ENCODE measurements at places on chromosomes 3 and 15. TPM values are rescaled to one million over a fixed set of nuclear protein-coding genes. Genes with fewer than 3 reads are reported as not detected.
A peak's percentile ranks its signal among the peaks of the same experiment; 100 is the strongest.

The LARP6 gene
- 30.8 TPM for total RNA-seq

The TM4SF4 gene
- total RNA-seq: 257 TPM

DNA sequence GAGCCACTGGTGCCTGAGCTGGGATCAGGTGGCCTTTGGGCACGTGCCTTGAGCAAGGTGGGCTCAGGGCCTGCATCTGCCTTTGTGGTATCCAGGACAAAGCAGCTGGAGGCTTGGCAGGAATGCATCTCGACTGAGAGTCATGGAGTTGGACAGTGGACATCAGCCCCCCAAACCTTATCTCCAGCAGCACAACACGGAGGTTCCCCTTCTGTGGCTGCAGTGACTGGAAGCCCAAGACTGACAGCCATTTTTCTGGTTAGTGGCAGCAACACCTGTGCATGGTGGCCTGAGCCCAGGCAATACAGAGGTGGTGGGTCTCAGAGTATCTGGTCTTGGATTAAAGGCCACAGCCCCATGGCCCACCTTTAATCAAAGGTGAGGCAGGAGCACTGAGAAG, 27.8 kb upstream of the TSEN2 start:
- H3K27me3 ChIP-seq: no peaks in the 10 kb centered on the region
- DNase-seq: no peak
- no peak overlapping the region for H3K27ac ChIP-seq
- peaks cover 7% of the 10 kb centered on the region for H3K4me1 ChIP-seq
- H3K36me3 ChIP-seq: no peaks in the 10 kb centered on the region

GRCh38 chr15:70491201-70491621, 272.1 kb downstream of the UACA start:
- H3K27me3 ChIP-seq: no peaks in the 10 kb centered on the region
- H3K36me3 ChIP-seq: peaks cover 41% of the 10 kb centered on the region
- no peak overlapping the region for H3K4me3 ChIP-seq
- H3K4me1 ChIP-seq: peaks cover 76% of the 10 kb centered on the region
- H3K27ac ChIP-seq: no peak overlapping the region

DNA sequence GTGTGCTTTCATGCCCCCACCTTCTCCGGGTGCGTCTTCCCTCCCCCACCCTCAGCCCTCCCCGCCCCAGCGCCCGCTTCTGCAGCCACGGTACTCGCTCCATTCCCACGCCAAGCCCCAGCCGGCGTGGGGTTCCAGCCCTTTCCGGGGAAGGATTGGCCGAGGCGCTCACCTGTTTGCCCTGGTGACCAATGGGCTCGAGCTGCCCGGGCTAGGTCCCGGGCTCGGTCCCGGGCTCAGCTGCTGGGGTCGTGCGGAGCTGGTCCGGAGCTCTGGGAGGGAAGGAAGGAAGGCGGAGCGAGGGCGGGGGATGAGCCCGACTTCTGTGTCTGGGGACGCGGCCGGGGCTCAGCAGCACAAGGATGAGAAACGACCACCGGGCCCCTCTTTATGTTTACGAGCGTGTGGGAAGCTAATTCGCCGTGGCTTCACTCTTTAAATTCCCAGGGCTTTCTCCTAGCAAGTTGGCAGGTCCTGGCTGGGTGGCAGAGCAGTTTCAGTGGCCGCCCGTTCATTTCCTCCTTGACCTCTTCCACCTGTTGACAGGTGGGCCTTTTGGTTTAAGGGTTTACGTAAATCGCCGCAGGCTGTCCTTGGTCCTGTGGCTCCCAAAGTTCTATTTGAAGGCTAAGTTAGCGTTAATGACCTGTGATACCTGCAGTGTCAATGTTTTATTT, at the start of gene IGSF10:
IGSF10 (minus strand) TSS at position 288 of the 677 bp plus-strand sequence. CDS start 2,352 bp downstream, outside the sequence.
- H3K4me3 ChIP-seq: peak within 1 kb of the TSS; percentile 81
- DNase-seq: peak; percentile 28
- H3K27ac ChIP-seq: peak within 1 kb of the TSS; percentile 27
- H3K27me3 ChIP-seq: no peaks in the 10 kb centered on the region

GRCh38 chr15:80367094-80367493, 37.1 kb upstream of the ARNT2 start:
- H3K4me3 ChIP-seq: no peak overlapping the region
- DNase-seq: peak; percentile 11
- peaks cover 37% of the 10 kb centered on the region for H3K27me3 ChIP-seq
- H3K36me3 ChIP-seq: no peaks in the 10 kb centered on the region

DNA sequence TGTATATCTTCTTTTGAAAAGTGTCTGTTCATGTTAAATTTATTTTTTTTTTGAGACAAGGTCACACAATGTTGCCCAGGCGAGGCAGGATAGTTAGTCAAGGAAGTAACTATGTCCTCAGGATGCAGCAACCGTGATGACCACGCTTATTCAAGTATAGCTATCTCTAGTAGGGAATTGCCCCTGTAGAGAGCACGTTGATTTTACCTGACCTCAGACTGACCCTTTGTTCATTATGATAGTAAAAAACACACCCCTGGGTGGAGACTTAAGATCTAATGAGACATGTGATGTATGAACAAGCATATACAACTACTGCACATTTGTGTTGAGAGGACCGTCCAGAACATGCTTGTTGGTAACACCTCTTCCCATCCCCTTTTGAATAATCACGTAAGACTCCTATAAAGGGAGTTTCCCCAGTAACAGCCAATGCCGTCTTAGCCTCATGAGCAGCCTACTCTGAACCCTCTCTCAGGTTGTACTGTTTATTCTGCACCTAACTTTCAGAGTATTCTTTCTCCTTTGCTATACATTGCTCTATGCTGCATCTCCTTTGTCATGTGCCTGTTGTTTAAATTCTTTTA, 32.9 kb downstream of the ZNF621 start:
- H3K4me3 ChIP-seq: no peak overlapping the region
- no peak overlapping the region for H3K27ac ChIP-seq
- no peaks in the 10 kb centered on the region for H3K4me1 ChIP-seq
- no peaks in the 10 kb centered on the region for H3K36me3 ChIP-seq
- DNase-seq: no peak

GRCh38 chr15:34279368-34279767, 54.6 kb downstream of the EMC4 start:
- H3K4me1 ChIP-seq: no peaks in the 10 kb centered on the region
- H3K27me3 ChIP-seq: no peaks in the 10 kb centered on the region
- H3K36me3 ChIP-seq: no peaks in the 10 kb centered on the region

The RTP4 gene
- total RNA-seq: 12.3 TPM

- H3K4me3 ChIP-seq: no peak overlapping the region
- H3K4me1 ChIP-seq: no peaks in the 10 kb centered on the region
- H3K36me3 ChIP-seq: no peaks in the 10 kb centered on the region
- no peak overlapping the region for H3K27ac ChIP-seq
- H3K27me3 ChIP-seq: no peaks in the 10 kb centered on the region
- DNase-seq: no peak
These were observed 37.8 kb upstream of the TASOR start for GRCh38 chr3:56720849-56721248.

DNA sequence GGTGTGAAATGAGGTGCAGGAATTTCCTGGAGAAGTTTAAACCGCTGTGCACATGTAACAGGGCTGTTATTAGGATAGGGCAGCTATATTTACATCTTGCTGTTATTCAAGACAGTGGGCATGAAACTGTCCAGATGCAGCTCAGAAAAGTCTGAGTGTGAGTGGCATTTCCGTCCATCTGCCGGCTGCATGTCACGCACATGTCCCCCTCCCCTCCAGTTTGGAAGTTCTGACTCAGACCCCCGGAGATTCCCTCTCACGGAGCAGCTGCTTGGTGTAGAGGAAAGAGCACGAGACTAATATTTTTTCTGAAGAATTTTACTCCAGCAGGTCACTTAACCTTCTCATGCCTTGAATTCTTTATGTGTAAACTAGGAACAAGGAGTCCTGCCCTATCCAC, 69.8 kb downstream of the FEM1B start:
- no peak overlapping the region for H3K27ac ChIP-seq
- H3K36me3 ChIP-seq: no peaks in the 10 kb centered on the region
- no peak for DNase-seq
- peaks cover 65% of the 10 kb centered on the region for H3K27me3 ChIP-seq
- no peak overlapping the region for H3K4me3 ChIP-seq

DNA sequence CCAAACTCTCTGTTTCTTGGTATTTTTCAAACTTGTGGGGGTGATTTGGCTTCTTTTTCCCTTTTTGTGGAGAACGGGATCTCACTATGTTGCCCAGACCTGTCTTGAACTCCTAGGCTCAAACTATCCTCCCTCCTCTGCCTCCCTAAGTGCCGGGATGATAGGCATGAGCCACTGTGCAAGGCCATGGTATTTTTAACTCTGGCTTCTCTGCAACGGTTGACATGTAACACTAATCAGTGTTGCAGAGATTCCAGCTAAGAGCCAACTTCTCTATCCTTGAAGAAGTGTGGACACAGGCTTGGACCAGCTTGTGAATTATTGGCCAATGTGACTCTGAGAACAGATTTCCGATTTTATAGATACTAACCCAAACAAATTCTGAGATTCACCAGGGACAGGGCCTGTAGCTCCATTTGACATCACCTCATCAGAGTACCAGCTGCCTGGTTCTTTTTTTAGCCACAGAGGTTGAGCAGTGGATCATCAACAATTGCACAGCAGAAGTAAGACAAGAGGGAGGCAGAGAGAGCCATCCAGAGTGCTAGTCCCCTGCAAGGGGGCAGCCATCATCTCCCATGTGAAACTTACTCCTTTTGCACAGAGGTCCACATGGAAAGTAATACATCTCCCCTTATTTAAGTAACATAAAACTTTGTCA, 98.1 kb upstream of the SYNPR start:
- no peak overlapping the region for H3K4me3 ChIP-seq
- H3K36me3 ChIP-seq: no peaks in the 10 kb centered on the region
- no peak for DNase-seq
- H3K27ac ChIP-seq: no peak overlapping the region
- no peaks in the 10 kb centered on the region for H3K4me1 ChIP-seq

The BOC gene
- 0.07 TPM for total RNA-seq

GRCh38 chr3:82082796-82083195, 321.4 kb upstream of the GBE1 start:
- DNase-seq: no peak
- H3K4me1 ChIP-seq: peaks cover 16% of the 10 kb centered on the region
- no peaks in the 10 kb centered on the region for H3K27me3 ChIP-seq
- H3K27ac ChIP-seq: no peak overlapping the region
- H3K36me3 ChIP-seq: no peaks in the 10 kb centered on the region
- no peak overlapping the region for H3K4me3 ChIP-seq

DNA sequence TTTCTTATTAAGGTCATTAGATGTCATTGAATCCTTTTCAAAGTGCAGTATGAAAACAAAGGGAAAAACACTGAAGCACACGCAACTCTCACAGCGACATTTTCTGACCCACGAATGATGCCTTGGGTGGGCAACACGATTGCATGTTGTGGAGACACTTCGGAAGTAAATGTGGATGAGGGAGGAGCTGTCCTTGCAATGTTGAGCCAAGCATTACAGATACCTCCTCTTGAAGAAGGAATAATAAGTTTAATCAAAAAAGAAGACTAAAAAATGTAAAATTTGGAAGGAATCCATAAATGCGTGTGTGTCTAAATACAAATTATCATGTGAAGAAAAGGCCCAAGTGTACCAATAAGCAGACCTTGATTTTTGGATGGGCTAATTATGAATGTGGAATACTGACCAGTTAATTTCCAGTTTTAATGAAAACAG, 16.9 kb downstream of the THBS1 start:
- no peak overlapping the region for H3K27ac ChIP-seq
- H3K4me1 ChIP-seq: no peaks in the 10 kb centered on the region
- H3K4me3 ChIP-seq: no peak overlapping the region
- no peaks in the 10 kb centered on the region for H3K27me3 ChIP-seq
- peaks cover 17% of the 10 kb centered on the region for H3K36me3 ChIP-seq

- no peaks in the 10 kb centered on the region for H3K4me1 ChIP-seq
- no peak overlapping the region for H3K27ac ChIP-seq
- no peak overlapping the region for H3K4me3 ChIP-seq
- no peaks in the 10 kb centered on the region for H3K27me3 ChIP-seq
- no peak for DNase-seq
These were observed 98.2 kb upstream of the PTPRG start for GRCh38 chr3:61463191-61463590.

DNA sequence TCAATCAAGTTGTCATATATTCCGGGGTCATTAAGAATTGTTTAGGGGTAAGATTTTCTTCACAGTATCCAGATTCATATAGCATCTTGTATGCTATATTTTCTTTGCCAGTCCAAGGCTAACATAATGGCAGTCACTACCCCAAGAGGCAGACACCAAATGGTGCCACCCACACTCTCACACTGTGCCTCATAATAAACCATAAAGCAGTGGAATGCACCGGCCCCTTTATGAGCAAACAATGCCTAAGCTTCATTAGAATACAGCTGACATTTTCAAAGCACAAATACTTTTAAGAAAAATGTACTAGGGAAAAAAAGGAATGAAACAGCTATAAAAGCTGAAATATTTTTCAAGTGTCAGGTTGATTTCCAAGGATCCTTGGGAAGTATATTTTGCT, 121.6 kb downstream of the TFDP2 start:
- H3K4me1 ChIP-seq: no peaks in the 10 kb centered on the region
- H3K27ac ChIP-seq: peak overlapping the region; percentile 59
- H3K36me3 ChIP-seq: peaks cover 6% of the 10 kb centered on the region
- H3K27me3 ChIP-seq: no peaks in the 10 kb centered on the region
- DNase-seq: peak; percentile 26
- H3K4me3 ChIP-seq: peak overlapping the region; percentile 74

The ASB14 gene
- 0.40 TPM for total RNA-seq

DNA sequence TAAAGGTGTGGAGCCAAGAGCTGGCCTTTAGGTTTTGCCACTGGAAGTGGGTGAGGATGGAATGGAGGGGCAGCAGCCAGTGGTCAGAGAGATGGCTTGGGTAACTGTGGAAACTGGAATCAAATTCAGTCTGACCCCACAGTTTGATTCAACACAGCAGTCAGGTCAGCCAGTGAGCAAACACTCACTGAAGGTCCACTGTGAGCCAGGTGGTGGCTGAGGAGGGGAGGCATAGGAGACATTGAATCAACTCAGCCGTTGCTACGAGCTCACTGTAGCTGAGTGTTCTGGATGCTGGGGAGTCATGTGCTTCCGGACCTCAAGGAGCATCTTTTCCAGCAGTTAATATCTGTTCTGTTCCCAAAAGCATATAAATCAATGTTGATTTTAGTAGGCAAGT, 37.5 kb downstream of the LPP start:
- H3K4me1 ChIP-seq: peaks cover 36% of the 10 kb centered on the region
- no peak overlapping the region for H3K4me3 ChIP-seq
- no peaks in the 10 kb centered on the region for H3K27me3 ChIP-seq
- no peak for DNase-seq
- H3K36me3 ChIP-seq: peaks cover 5% of the 10 kb centered on the region

The GPR62 gene
- total RNA-seq: not detected

The UROC1 gene
- not detected for total RNA-seq

- H3K4me1 ChIP-seq: no peaks in the 10 kb centered on the region
- DNase-seq: no peak
- H3K36me3 ChIP-seq: no peaks in the 10 kb centered on the region
- no peaks in the 10 kb centered on the region for H3K27me3 ChIP-seq
- H3K4me3 ChIP-seq: no peak overlapping the region
These were observed 12.6 kb upstream of the GOLGA6L7 start for GRCh38 chr15:28861031-28861534.

The BCHE gene
- 1.3 TPM for total RNA-seq

GRCh38 chr3:159892171-159892795, 96.4 kb upstream of the IL12A start:
- DNase-seq: no peak
- no peak overlapping the region for H3K4me3 ChIP-seq

The MESP2 gene
- total RNA-seq: not detected

GRCh38 chr15:89648106-89649012, 6.9 kb downstream of the KIF7 start:
- H3K4me3 ChIP-seq: no peak overlapping the region
- peaks cover 7% of the 10 kb centered on the region for H3K27me3 ChIP-seq
- DNase-seq: no peak
- no peaks in the 10 kb centered on the region for H3K36me3 ChIP-seq
- no peak overlapping the region for H3K27ac ChIP-seq

The MESD gene
- 49.9 TPM for total RNA-seq

GRCh38 chr15:78682004-78682651, 41.1 kb upstream of the CHRNB4 start:
- H3K4me3 ChIP-seq: no peak overlapping the region
- H3K27ac ChIP-seq: no peak overlapping the region
- no peak for DNase-seq
- no peaks in the 10 kb centered on the region for H3K27me3 ChIP-seq
- no peaks in the 10 kb centered on the region for H3K4me1 ChIP-seq

The SPINT1 gene
- 93.7 TPM for total RNA-seq

Data from Calu3 (cell line).